ENCODE measurements at places on chromosomes 4 and X.

GRCh38 chr4:33658971-33659370, 2585.3 kb downstream of the ARAP2 start:
- no peak for DNase-seq

DNA sequence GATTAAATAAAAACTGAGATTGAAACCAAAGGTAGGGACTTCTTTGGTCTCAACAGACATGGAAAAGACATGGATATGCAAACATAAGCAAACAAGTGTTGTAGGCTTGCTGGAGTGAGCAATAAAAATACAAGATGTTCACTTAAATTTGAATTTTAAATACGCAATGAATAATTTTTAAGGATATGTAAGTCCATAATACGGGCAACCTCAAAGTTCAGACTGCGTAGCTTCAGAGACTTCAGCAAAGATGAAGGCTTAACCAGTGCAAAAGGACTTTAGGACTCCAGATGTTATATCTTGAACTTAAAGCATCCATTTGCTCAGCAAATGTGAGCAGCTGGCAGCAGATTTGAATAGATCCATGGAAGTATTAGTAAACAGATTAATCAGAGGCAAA, 549.3 kb downstream of the ARAP2 start:
- no peak for DNase-seq

DNA sequence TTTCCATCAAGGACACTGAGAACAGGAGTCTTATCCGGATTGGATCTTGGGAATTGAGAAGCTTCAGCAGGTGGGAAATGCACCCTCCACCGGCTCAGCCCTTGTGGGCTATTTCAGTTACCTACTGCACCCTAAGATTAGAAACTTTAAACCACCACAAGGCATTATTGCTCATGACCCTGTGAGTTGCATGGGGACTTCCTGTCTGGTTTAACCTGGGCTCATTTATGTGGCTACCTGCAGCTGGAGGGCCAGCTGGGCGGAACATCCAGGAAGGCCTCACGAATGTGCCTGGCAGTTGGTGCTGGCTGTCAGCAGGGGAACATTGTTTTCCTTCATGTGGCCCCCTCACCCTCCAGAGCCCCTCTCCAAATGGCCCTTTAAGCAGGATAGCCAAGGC, 164.1 kb downstream of the DEFB131A start:
- DNase-seq, result no peak

DNA sequence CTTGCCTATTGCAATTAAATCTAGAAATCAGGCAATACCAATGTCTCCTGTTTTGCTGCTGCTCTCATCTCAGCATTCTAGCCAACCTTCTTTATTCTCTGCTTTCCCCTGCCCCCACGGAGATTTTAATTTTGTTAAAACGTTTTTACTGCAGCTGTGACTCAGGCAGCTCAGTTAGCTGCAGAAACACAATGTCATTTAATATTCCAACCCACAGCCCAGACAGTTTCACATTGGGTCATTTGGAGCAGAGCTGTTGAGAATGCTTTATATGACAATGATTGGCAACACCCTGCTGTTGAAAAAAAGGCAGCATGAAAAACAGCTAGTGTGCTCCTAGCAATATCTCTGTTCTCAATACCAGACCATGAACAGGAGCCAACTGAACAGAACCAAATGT, 12.6 kb upstream of the SLC10A4 start:
- DNase-seq, result no peak

- DNase-seq, result no peak
These were observed 37.0 kb downstream of the FNIP2 start for GRCh38 chr4:158805635-158806471.

DNA sequence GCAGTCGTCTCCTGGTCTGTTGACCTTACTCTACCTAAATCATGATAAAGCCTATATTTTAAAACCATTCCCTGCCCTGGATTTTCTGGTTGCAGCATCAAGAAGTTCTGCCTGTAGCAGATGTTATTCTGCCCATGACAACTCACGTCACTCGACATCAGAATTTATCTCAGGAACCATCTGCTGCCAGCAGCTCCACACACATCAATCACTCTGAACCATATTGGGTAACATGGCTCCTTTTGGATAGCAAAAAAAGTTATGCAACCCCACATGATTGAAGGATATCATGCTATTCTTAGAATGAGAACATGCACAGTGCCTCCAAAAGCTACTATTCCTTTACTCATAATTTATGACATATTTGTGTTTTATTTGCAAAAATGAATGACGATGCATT, 341.4 kb downstream of the DHRSX start:
- DNase-seq, result no peak

DNA sequence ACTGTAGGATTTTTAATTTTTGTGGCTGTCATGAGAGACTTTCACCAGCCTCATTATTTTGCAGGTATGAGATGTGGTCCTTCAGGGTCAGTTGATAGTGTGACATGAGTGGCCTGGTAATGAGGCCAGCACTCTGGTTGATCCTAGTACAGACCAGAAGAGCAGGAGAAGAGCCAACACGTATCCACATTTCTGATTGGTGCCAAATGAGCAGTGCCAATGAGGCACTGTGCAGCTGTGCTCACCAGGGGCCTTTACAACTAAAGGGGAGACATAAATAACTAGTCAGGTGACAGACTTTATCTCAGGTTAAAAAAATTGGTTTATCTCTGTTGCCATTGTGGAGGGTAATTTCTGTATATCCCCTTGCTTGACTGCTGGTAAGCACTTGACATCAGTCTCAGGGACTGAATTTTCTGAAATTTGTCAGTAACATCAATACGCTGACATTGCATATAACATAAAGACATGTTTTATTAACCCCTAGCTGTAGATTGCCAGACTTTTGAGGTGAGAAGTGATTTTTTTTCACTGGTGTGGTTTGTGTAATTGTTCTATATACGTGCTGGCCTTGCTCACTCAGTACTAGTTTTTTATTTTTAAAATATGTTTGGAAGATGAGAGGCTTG, 101.2 kb downstream of the AFF1 start:
- no peak for DNase-seq

GRCh38 chr4:109994415-109994827, 81.7 kb downstream of the EGF start:
- DNase-seq, result no peak

DNA sequence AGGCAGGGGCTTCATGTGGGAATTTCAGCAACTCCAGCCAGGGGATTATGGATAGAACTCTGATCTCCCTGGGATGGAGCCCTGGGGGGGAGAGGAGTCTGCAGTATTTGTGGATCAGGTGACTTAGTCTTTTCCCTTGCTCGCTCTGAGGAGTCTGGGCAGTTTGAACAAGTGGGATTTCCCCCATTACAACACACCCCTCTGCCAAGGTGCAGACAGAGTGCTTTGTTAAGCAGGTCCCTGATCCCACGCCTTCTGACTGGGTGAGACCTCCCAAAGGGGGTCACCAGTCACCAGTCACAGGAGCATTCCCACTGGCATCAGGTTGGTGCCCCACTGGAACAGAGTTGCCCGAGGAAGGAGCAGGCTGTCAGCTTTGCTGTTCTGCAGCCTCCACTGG, 123.9 kb downstream of the LHFPL1 start:
- no peak for DNase-seq

DNA sequence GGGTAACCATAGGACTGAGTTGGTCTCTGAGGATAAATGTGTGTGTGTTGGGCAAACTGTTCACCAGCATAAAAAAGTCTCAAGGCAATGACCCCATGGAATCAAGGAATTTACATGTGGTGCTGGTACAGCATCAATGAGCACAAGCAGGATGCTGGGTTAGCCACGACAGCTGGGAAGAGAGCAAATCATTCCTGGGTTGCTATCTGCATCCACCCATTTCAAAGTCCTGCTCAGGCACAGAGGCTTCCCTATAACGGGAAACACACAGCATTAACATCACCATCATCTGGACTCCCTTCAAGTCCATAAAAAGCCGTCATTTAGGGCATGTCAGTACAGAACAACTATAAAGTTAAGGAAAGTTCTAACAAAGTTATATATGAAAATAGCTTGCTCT, 41.6 kb downstream of the CCDC149 start:
- DNase-seq, result no peak

- no peak for DNase-seq
These were observed 167.0 kb upstream of the CASK start for GRCh38 chrX:42090395-42090794.

DNA sequence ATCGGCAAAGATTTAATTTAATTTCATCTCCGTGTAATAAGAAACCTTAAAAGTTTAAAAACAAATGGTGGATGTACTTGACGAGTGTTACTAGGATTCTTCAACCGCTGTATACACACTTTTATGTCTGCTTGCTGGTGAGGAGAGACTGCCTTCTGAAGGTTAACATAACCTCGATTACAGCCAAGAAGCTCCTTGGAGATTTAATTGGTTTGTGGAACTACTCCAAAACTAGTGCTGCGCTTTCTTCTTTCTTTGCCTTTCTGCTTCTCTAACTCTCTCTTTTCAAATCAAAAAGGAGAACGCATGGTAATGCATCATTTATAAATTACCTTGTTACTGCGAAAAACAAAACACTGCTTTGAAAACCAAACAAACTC, 109.0 kb downstream of the ANTXR2 start:
- no peak for DNase-seq

DNA sequence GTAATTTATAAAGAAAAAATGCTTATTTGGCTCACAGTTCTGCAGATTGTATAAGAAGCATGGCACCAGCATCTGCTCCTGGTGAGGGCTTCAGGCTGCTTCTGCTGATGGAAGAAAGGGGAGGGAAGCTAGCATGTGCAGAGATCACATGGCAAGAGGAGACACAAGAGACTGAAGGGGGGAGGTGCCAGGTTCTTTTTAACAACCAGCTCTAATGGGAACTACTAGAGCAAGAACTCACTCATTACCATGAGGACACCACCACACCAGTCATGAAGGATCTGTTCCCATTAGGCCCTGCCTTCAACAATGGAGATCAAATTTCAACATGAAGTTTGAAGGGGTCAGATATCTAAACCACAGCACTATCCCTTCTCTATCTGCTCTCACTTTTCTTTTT, 9.4 kb upstream of the COPS4 start:
- DNase-seq, result no peak

- DNase-seq, result no peak
These were observed 227.0 kb downstream of the DKK2 start for GRCh38 chr4:106809076-106809475.

DNA sequence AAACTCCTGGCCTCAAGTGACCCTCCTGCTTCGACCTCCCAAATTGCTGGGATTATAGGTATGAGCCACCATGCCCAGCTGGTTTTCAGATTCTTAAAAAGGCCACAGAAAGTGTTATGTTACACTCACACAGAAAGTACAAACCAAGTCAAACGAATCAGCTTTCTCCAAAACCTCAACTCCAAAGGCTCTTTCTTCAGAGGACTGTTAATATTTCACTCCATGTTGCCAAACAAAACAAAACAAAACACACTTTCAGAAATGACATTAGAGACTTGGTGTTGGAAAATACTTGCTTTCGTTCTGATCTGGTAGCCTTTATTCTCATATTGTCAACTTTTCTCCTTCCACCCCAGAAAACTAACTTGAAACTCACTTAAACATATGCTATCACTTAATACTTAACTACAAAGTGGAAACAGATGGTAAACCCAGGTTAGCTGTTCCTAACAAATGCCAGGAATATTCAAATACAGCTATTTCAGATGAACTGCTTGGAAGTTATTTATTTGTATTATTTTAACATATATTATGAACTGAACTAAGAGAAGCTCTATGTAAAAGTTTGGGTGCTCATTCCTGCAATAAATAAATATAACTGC, 34.7 kb downstream of the RLIM start:
- no peak for DNase-seq

- no peak for DNase-seq
These were observed 11.4 kb upstream of the NYX start for GRCh38 chrX:41435708-41436107.

DNA sequence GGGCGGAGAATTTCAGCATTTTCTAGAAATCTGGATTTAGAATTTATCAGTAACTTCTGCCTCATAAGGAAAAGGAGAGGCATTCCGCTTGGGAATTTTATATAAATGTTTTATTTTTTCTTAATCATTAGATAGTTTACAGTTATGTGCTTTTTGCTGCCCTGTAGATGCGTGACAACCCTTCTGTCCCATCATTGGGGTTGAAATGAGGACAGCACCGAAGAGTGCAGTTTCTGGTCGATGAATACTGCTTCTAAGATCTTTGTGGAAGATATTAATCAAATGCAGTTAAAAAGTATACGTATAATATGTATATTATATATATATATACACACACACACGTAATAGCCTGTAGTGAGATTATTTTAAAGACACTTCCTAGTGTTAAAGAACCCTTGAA, 1.5 kb downstream of the RBPJ start:
- no peak for DNase-seq

Data from stimulated activated CD4-positive, alpha-beta T cell treated with anti-CD3 and anti-CD28 coated beads, Interleukin-2, amount 100 ng/mL, for 24 hours (primary cell).